ENCODE measurements at places on chromosomes 5 and 9.

DNA sequence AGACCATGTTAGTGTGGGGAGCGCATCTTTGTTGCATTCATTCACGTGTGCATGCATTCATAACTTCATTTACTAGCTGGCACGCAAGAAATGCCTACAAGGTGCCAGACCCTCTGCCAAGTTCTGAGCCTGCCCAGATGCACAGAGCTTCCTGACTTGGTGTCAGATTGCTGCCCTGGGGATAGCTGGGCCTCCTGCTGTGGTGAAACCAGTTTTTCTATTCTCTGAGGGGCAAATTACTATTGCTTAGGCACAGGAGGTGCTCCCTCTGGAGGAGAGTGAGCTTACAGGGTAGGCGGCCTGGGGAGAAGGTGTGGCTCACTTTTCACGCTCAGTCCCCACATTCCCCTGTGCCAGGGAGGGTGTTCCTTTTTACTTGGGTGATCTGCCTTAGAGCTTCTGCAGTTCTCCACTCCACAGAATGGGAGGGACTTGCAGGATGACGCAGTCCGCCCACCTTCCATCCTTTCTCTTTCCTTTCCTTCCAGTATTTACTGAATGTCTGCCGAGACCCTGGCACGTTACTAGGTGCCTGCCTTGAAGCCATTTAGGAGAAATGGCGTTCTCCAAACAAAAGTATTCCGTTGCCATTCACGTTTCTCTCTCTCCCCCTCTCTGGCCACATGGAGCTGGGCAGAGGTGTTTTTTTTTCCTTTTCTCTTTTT is 27.9 kb upstream of the CTNNA1 start:
- no peak for DNase-seq

GRCh38 chr5:67160985-67161384 is 35.6 kb downstream of the CD180 start:
- DNase-seq: no peak

GRCh38 chr9:97900103-97900737 is 22.1 kb downstream of the TRMO start:
- no peak for DNase-seq

DNA sequence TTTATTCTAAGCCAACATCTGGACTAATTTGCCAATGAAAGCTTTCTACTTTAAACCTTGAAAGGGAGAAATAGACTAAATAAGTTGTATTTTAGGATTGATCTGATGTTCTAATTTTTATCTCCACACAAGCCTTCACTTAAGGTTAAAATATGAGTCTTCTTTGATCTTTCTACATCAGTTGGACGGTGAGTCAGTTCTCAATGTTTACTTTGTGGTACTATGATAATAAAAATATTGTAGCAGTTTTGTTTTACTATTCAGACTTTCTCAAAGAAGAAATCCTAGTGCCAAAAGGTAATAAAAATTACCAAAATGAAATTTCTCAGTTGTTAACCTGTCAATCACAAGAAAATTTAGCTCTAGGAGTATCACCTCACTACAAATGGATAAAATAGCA is 203.5 kb upstream of the RGMB start:
- no peak for DNase-seq

DNA sequence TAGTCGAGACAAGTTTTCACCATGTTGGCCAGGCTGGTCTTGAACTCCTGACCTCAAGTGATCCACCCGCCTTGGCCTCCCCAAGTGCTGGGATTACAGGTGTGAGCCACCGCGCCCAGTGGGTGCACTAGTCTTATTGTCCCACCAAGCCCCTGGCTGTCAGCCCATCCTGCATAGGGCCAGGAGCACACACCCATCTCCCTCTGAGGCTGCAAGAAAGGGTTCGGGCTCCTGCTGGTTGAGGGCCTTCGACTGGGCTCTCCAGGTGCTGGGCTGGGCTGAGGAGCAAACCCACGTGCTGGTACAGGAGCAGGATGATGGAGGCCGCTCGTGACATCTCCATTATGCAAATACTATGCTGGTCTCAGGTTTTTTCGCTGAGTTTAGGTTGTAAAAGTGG is 25.1 kb upstream of the RNF130 start:
- no peak for DNase-seq

GRCh38 chr9:27485158-27485557 is 38.9 kb upstream of the IFNK start:
- no peak for DNase-seq

DNA sequence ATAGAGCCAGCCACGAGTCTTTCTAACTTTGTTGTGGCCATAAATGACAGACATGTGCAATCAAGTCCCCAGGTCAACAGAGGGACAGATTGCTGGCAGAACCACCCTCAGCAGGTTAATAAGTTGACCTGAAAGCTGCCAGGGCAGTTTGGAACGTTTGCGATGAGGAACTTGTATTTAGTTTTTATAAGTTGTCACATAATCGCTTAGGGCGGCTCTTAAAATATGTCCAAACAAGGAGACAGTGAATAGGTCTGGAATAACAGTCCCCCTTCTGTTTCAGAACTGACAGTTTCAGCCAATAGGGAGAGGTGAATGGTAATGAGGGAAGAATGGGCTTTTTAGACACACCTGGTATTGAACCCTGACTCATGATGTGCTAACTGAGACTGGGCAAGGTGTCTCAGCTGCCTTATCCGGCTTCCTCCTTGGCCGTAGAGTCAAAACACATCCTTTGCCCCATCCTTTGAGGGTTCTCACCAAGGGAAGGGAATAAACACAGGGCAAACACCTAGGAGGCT is 33.6 kb upstream of the GABRP start:
- no peak for DNase-seq

GRCh38 chr9:83061036-83061435 is 1.9 kb downstream of the RASEF start:
- no peak for DNase-seq

GRCh38 chr9:121650217-121651007 is 1.0 kb upstream of the DAB2IP start:
- DNase-seq: peak; percentile 21

DNA sequence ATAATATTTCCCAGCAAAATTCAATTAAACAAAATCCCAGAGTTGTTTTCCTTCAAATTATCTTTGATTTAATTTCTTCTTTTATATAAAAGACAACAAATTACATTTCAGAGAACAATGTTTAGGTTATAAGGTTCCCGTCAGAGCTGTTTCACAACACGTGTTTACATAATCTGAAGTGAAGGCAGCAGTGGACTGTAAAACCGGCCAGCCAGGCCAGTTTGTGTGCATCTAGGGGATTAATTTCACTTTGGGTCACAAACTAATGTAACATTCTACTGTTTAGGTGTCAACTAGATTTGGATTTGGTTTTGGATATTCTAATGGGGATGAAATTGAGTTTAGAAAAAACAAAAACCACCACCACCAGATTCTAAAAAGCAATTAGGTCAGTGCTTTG is 86.5 kb upstream of the PLPP1 start:
- DNase-seq: no peak

- DNase-seq: no peak
These were observed 205.3 kb upstream of the PANK3 start for GRCh38 chr5:168784454-168784853.

DNA sequence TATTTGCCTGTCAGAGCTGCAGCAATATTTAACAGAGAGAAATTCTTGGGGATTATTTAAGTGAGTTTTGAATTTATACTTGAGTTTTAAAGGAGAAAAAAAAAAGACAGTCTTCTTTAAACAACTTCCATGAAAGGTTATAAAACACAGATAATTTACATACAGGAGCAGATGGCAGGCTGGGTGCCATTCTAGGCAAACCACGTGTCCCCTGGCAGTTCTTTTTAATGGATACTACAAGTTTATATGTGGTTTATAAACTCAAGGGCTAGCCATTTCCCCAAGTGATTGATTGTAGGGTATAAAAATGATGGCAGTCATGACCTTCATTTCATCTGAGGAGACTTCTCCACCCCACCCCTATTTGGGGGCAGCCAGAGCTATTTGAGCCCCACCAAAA is 166.6 kb downstream of the FSTL4 start:
- no peak for DNase-seq

GRCh38 chr9:112878752-112879151 is 11.9 kb downstream of the SLC46A2 start:
- no peak for DNase-seq

DNA sequence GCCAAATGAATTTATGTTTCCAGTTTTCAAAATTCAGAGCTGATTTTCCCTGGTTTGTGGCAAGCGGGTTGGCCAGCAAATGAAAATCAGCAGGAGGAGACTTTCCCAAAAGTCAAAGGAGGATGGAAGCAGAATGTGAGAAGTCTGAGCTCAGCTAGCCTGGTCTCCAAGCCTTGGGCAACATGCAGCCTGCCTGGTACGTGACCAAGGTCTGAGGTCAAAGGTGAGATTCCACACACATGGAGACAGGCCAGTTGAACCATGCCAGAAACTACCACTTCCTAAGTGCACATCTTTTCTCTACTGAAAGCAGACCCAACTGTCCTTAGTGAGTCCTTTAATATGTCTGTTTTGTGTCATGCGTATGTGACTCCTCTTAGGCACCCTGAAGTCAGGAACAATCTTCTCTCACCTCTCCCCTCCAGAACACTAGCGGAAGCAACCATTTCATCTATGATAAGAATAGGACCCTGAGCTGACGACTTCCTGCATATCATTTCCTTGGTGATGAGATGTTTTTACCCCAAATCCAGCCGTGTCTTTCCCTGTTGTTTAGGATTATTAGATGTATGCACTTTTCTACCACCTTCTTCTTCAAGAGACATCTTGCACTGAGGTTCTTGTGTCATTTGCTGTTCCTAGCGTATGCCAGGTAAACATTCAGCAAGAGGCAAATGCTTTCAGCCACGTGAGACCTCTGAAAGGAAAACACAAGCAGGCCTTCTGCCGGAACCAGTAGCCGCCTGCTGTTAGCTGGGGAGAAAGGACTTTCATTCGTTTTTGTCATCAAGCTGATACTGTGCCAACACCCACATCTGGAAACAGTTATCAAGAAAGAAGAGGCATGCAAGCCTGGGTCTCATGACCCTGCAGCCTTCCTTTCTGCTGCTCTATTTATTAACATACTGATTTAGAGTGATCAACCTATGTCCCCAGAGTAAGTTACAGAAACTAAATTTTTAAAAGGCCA is 9.7 kb upstream of the TGFBI start:
- DNase-seq: no peak

DNA sequence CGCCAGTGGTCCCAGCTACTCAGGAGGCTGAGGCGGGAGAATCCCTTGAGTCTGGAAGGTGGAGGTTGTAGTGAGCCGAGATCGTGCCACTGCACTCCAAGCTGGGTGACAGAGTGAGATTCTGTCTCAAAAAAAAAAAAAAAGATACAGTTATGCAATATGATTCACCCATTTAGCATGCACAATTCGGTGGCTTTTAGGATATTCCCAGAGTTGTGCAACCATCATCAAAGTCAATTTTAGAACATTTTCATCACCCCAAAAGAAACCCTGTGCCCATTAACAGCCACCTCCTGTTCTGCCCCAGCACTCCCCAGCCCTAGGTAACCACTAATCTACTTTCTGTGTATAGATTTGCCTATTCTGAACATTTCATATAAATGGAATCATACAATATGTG is 4.3 kb upstream of the DHFR start:
- DNase-seq: no peak

GRCh38 chr9:21875893-21876292 is 73.5 kb downstream of the MTAP start:
- no peak for DNase-seq

DNA sequence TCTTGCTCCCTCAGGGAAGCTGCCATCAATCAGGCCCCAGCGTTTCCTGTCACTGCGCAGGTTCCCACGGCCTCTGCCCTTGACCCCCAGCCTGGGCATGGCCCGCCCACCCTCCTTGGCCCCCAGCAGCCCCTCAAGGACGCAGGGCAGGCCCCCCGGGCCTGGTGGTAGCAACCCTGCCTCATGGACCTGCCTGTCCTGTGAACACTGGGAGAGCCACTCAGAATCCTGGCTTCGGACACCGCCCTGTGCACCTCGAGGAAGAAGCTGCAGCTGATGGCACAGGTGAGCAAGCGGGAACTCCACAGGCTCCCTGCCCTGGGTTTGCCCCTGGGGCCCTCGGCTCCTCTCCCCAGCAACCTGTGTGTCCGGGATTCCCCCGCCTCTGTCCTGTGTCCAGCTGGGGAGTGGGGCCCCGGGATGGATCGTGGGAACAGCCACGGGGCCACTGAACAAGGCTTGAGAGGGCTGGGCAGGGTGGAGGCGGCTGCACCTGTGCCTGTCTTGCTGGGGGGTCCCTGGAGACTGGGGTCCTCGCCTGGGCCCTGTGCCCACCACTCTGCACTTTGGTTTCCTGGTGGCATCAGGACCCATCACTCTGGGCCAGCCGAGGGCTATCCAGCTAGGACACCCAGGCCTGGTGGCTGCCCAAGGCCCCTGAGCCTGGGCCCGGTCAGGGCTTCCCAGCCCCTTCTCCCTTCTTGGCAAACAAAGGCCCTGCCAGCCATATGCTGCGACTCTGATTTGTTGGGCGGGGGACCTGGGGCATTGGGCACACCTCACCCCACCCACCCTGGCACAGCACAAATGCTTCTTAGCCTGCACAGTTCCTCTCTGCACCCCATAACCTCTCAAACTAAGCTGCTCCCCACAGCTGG is 33.5 kb upstream of the EGFL7 start:
- DNase-seq: no peak

DNA sequence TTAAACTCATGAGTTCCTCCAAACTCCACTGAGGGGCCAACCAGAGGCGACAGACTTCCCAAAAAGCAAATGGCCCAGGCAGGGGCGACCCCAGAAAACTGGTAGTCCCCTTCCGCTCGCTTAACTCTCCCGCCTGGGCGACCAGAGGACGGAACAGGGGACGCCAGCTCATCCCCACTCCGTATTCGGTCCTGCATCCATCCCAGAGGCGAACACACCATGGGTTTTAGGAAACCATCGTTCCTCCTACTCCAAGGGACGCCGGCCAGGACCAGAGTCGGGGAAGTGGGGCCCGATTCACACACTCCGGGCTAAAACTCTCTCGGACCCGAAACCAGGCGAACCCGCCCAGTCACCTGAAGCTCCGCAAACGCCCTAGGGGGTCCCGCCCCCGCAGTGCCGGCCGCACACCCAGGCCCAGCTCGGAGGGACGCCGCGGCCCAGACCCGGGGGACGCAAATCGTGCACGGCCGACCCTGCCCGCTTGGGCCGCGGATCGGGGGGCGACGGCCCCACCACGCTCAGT is 478 bp downstream of the TEX10 start:
- DNase-seq: peak; percentile 2

- DNase-seq: no peak
These were observed 50.6 kb downstream of the MELK start for GRCh38 chr9:36623280-36623679.

GRCh38 chr5:29208024-29208423 is 1985.5 kb upstream of the CDH6 start:
- DNase-seq: no peak

DNA sequence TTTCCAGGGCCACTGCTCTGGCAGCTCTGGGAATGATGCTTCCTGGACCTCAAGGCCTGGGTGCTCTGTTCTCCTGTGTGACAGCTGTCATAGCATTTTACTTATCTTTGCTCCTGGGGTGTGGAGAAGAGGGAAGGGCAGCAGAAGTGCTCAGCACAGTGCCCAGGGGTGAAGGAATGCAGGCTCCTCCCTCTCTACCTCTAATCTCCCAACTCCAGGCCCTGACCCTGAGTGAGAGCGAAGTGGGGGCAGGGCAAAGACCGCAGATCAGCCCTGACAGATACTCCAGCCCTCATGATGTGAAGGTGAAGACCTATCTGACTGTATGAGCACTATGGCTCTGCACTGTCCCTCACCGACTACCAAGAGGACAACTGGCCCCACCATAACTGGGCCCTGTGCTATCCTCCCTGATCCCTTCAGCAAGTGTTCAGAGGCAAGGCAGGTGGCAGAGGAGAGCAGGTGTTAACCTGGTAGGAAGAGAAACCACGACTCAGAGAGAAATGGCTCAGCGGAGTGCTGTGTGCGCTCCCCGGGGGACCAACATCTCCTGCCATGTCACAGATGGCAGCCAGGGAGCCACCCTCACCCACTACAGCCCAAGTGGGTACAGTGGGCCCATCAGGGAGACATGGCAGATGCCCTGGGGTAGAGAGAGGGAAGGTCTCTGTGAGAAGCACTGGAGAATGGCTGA is 16.8 kb downstream of the ACSL6 start:
- DNase-seq: no peak
